ENCODE measurements at places on chromosomes 1 and 21.

DNA sequence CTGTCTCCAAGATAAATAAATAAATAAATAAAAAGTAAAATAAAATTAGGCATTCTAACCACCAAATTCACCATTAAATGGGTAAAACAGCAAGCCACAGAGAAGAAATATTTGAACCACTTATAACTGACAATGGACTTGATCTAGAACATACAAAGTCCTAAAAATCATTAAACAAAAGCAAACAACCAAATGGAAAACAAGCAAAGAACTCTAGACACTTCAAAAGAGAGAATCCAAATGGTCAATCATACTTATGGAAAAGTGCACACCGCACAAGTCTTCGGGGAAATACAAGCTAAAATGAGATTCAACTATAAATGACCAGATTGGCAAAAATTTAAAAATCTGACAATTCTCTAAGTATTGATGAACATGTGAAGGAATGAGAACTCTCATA is 73.5 kb upstream of the ANGPTL3 start:
- no peak for DNase-seq

DNA sequence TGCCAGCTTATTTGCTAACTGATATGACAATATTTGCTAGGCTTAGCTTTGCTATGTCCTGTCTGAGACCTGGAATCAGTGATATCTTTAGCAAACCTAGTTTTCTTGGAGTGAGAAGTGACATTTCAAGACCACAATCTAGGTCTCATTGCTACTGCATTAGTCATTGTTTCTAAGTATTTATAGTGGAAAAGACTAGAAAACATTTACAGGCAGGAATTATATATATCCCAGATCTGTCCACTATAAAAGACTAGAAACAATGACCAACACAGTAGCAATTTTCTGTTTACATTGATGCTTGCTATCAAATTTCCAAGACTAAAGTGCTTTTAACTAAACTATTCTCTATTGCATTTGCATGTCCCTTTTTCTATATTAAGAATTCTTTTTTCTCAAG is 5.0 kb upstream of the RGS18 start:
- peak; percentile 14 for DNase-seq

GRCh38 chr1:197195100-197195499 is 48.6 kb upstream of the ASPM start:
- DNase-seq = peak; percentile 31

DNA sequence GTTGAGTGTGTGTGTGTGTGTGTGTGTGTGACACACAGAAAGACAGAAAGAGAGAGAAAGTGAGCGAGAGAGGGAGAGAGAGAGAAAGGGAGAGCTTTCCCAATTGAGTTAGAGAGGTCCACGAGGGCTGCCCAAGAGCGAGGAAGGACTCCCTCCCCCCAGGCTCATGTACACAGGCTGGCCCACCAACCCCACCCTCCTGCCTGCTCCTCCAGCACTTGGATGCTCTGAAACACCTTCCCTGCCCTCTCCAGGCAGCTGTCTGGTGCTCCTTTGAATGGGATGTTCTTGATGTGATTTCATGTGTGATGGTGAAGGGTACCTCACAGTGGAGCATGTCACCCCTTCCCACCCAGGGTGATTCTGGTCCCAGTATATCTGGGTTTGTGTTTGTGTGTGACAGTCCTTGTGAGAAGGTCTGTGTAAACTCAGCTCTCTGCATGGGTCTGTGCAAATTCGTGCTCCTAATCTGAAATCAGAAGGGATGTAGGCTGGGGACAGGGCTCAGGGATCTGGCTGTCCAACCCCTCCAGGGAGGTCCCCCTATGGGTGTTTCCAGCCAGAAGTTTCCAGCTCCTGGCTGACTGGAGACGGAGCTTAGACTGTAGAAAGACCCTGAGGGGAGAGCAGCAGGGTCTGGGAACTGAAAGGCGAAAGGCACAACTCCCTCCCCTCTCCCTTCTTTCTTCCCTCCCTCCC is 6.8 kb upstream of the PEAR1 start:
- DNase-seq = no peak

GRCh38 chr1:55206210-55206609 is 9.0 kb downstream of the USP24 start:
- no peak for DNase-seq

- DNase-seq = peak; percentile 45
These were observed 88.5 kb downstream of the GPR88 start for GRCh38 chr1:100626397-100626796.

GRCh38 chr1:31504001-31504400 is 72.3 kb upstream of the TINAGL1 start:
- DNase-seq = no peak

- DNase-seq = no peak
These were observed 27.0 kb upstream of the USH2A start for GRCh38 chr1:216450227-216450626.

DNA sequence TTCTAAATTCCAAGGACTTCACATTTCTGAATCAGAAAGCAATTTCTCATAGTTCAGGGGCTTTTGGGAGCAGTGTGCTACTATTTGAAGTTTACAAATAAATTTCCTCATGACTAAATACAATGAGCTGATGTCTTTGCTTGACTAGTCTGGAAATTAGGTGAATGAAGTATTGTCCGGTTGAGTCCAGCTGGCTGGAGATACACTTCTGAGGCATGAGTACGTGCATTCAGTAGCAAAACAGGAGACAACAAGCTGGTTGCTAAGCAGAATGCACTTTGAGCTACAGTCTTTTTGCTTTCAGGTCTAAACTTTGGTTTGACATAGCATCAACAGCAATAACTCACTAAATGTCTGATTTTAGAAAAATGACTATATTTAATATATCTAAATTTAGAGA is 27.1 kb downstream of the ZNHIT6 start:
- peak; percentile 13 for DNase-seq

- DNase-seq = no peak
These were observed 3.4 kb downstream of the PRPF38B start for GRCh38 chr1:108695535-108695934.

- peak; percentile 79 for DNase-seq
These were observed 21.6 kb downstream of the MAPKAPK2 start for GRCh38 chr1:206706298-206706791.

DNA sequence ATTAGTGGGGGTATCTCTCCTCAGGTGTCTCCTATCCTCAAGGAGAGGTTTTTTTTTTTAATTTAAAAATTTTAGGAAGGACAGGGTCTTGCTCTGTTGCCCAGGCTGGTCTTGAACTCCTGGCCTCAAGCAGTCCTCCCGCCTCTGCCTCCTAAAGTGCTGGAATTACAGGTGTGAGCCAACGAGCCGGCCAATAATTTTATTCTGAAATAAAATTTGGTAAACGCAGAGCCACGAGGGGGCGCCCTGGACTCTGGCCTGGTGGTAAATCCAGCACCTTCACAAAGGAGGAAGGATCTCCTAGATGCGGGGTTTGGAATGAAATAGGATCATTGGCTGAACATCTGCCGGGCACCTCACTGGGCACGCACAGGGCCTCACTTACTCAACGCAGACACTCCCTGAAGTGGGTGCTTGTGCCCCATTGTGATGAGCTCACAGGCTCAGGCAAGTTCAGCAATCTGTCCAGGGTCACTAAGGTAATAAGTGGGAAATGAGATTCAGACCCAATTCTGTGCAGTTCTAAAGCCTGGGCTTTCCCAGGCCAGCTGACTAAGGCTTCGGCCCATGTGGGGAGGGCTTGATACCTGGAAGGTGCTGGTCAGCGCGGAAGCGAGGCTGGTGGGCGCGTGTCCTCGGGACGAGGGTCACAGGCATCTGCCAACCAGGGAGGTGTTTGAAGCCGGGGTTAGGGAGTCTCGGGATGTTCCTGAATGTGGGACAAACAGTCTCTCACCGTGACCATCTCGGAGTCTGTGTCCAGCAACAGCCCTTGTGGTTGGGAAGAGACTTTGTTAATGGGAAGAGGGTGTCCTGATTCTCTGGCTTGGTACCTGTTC is 32.7 kb upstream of the ETV3 start:
- DNase-seq = peak; percentile 25

DNA sequence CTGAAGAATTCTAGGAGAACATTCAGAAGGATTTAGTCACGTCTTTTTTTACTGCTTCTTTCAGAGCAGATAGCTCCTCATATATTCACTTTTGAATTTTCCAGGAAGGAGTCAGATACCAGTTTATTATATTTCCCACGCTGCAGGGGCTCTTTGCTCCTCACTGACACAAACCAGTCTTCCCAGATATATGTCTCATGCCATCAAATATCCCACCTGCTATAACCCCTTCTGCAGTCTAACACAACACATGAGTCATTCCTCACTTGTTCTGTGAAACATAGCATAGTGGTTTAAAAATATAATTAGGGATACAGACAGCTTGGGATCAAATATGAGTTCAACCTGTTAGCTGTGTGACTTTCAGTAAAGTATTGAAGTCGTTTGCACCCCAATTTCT is 251.7 kb upstream of the DPYD start:
- DNase-seq = peak; percentile 24

- DNase-seq = no peak
These were observed 72.3 kb downstream of the PLPP3 start for GRCh38 chr1:56506951-56507491.

DNA sequence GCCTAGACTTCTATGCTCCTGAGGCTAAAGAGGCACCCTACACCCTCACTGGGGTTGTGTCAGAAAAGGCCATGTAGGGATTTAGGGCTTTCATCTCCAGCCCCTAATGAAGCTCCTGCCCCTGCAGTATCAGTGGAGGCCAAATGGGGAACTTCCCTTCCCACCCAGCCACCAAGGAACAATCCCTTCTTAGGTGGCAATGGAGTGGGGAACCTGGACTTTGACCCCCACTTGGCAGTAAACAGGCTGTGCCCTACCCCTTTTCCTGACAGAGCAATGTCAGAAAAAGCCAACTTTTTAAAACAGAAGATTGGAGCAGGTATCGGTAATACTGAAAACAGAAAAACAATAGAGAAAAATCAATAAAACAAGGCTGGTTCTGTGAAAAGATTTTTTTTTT is 35.5 kb upstream of the SLC19A2 start:
- DNase-seq = no peak

GRCh38 chr1:66932291-66932690 is 7.5 kb downstream of the MIER1 start:
- no peak for DNase-seq

DNA sequence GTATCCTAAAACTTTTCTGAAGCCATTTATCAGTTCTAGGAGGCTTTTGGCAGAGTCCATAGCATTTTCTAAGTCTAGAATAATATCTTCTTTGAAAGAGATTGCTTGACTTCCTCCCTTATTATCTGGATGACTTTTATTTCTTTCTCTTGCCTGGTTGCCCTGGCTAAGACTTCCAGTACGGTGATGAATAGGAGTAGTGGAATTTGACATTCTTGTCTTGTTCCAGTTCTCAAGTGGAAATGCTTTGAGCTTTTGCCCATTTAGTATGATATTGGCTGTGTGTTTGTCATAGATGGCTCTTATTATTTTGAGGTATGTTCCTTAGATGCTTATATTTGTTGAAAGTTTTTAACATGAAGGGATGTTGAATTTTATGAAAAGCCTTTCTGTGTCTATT is 1647.9 kb downstream of the PLA2G4A start:
- DNase-seq = no peak

DNA sequence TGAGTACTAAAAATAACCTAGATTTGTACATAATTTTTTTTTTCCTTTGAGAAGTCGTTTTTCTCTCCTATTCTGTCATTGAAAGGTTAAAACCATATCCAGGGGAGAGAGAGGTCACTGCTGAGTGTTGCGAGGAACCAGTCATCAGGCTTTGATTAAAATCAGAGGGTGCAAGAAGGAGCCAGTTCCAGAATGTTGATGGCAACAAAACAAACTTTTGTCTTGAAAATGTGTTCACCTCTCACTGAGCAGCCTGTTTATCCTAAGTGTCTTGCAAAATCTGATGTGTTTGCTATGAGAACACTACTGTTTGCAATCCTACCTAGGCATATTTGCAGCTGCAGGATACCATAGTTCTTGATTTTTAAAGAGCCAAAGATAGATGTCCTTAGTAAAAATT is 25.9 kb downstream of the PTGFR start:
- DNase-seq = no peak

DNA sequence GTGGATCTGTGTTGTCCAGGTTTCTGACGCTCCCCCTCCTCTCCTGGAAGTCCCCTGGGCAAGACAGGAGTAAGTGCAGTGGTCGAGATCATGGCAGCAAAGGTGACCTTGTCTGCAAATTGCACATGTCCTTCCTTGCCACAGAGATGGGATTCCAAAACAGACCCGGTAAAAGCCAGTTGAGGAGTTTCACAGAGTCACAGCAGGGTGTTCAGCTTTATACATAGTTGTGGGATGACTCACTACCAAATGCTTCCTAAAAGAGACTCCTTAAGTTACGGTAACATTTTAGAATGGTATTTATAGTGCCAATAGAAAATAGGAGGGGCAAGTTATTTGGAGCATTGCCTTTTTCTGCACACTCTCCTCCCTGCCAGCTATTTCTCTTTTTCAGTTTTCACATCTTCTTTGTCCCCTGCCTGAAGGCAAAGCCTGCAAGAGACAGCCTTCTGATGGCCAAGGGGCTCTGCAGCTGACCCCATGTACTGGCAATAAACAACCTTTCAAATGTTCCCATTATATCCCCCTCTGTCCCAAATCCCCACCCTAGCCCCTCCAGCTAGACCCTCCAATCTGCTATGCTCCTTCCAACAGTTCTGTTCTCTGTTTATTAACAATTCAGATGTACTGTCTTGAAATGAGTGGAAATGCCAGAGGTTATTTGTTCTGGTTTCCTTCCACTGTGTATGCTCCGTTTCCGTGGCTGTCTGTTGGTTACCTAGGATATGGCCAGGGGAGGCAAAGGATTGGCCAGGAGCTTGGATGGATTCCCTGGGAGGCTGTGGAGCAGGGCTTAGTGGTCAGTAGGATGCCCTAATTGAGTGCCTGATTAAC is 115.0 kb downstream of the TGFB2 start:
- peak; percentile 95 for DNase-seq

DNA sequence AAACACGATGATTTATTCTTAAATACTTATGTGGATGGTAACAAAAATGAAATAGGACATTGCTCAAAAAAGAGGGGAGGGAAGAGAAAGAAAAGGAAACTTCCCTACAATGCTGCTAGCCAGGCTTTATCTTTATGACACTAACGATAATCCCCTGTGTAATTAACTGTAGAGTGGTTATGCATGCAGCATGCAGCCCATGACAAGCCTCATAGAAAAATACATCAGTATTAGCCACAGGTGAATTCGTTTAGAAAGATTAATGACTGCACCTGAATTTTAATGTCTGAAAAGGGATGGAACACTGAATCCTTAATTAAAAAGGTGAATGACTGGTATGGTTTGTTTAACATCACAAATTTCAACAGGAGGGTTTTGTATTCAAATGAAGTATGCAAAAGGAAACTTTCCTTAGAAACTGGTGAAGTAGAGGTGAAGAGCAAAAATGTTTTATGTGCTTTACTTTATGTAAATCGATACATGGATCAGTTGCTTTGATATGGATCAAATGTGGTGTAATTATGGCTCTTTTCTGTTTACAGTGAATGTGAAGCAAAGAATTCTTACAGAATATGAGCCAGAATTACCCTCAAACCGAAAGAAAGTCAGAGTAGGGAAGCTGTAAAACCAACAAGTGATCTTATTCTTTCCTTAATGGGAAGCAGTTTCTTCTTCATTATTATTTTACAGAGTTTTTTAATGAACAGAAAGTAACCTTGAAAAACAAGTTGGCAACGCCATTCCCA is 569.6 kb upstream of the ADGRL2 start:
- no peak for DNase-seq

- peak; percentile 56 for DNase-seq
These were observed 92.0 kb downstream of the CNIH3 start for GRCh38 chr1:224707843-224708725.

Data from EH (cell line).